ENCODE measurements at places on chromosomes 6 and 20. TPM values are rescaled to one million over a fixed set of nuclear protein-coding genes. Genes with fewer than 3 reads are reported as not detected.
A peak's percentile ranks its signal among the peaks of the same experiment; 100 is the strongest.

The C6orf15 gene
- total RNA-seq: not detected

The DCBLD1 gene
- 2.3 TPM for total RNA-seq

The ZNF512B gene
- 7.5 TPM for total RNA-seq

GRCh38 chr20:34350095-34350494, 13.0 kb upstream of the ITCH start:
- no peak for DNase-seq
- H3K27me3 ChIP-seq: no peaks in the 10 kb centered on the region
- H3K4me1 ChIP-seq: peaks cover 7% of the 10 kb centered on the region
- no peak overlapping the region for H3K4me3 ChIP-seq
- H3K36me3 ChIP-seq: no peaks in the 10 kb centered on the region
- H3K27ac ChIP-seq: no peak overlapping the region

DNA sequence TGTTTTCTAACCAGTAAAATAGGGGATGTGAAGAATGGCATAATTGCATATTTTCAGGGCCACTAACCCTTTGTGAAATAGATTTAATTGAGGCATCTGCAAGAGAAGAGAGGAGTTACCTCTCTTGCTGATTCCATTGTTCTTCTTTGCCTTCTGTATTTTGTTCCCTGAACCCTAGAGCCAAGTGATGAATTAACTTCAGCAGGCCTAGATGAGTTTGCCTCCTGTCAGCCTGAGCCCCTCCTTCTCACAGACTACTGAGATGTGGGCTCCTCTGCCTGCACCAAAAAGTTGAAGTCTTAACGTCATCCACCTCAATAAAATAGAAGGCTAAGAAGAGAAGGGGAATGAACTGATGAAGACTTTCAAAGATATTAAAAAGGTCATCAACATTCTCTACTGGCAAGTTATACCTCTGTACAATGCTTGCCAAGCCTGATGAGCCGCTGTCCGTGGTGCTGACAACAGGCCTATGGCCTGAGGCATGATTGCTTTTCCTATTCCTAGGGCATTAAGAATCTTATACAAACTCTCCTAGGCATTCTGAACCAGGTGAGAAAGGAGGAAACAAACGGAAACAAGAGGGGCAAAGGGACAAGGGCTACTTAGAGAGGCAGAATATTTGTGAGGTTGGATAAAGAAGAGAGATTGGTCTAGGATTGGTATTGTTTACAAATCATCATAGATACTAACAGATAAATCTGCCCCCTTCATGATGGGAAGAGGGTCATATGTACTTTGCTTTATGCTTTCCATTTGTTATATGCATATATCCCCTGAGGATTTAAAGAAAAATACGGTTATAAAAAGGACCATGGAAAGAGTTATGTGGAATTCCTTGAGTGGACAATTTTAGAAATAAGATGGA, 46.8 kb downstream of the CD24 start:
- peak; percentile 41 for DNase-seq
- no peak overlapping the region for H3K27ac ChIP-seq
- no peak overlapping the region for H3K4me3 ChIP-seq
- no peaks in the 10 kb centered on the region for H3K4me1 ChIP-seq
- H3K36me3 ChIP-seq: no peaks in the 10 kb centered on the region

DNA sequence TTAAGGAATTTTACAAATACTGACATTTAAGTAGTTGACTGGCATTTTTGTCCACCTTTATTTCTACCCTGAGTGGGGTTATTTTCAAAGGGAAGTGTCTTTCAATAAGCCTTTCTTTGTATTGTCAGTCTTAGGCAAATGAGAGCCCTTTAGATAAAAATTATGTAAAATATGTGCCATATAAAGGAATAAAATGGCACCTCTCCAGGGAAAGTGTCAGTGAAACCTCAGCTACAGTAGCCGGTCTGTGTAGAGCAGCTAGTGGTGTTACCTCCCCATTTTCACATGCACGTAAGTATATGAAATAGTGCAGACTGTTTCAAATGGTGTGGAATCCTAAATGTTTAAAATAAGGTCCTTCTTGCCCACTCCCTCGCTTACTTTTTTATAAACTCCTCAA, 5.0 kb downstream of the FAM217B start:
- H3K27ac ChIP-seq: no peak overlapping the region
- DNase-seq: no peak
- H3K36me3 ChIP-seq: peaks cover 22% of the 10 kb centered on the region
- H3K4me3 ChIP-seq: no peak overlapping the region
- no peaks in the 10 kb centered on the region for H3K27me3 ChIP-seq

- no peak overlapping the region for H3K4me3 ChIP-seq
- H3K4me1 ChIP-seq: no peaks in the 10 kb centered on the region
- H3K27ac ChIP-seq: no peak overlapping the region
- no peak for DNase-seq
Observed at GRCh38 chr6:108277295-108277694, 16.5 kb upstream of the SNX3 start.

DNA sequence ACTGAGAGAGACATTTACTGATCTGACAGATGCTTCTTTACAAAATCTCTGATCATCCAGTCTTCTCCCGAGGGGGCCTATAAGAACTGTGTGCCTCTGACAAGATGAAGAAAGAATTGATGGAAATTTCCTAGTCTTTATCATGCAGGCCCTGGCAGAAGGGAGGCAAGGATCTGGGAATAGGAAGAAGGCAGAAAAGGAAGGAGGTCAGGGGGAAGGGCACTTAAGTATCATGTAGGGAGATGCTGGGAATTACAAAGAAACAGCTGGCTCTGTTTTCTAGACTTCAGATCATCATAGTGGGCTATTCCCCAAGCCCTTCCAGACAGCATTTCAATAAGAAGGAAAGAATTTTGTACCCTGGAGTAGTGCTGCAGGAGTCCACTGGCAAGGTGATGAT, 243.3 kb upstream of the MOCS1 start:
- no peaks in the 10 kb centered on the region for H3K4me1 ChIP-seq
- H3K27ac ChIP-seq: no peak overlapping the region
- no peak for DNase-seq
- H3K27me3 ChIP-seq: peaks cover 25% of the 10 kb centered on the region

- H3K27me3 ChIP-seq: no peaks in the 10 kb centered on the region
- no peak overlapping the region for H3K4me3 ChIP-seq
- DNase-seq: peak; percentile 15
- H3K36me3 ChIP-seq: peaks cover 4% of the 10 kb centered on the region
- H3K27ac ChIP-seq: no peak overlapping the region
Observed at GRCh38 chr6:43436577-43437282, 9.4 kb downstream of the ABCC10 start.

DNA sequence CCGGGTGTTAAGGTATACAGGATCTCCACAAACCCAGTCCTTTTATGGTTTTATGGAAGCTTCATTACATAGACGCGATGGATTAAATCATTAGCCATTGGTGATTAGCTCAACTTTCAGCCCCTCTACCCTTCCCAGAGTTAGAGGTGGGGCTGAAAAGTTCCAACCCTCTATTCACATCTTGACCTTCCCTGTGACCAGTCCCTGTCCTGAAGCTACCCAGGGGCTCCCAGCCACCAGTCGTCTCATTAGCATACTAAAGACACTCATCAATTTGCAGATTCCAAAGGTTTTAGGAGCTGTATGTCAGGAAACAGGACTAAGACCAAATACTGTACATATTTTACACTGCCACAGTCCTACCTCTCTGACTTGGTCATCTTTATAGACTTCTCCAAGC, 21.0 kb downstream of the KHDC1L start:
- no peaks in the 10 kb centered on the region for H3K4me1 ChIP-seq
- no peak overlapping the region for H3K4me3 ChIP-seq
- no peaks in the 10 kb centered on the region for H3K27me3 ChIP-seq
- no peaks in the 10 kb centered on the region for H3K36me3 ChIP-seq
- DNase-seq: no peak
